ENCODE measurements at places on chromosomes 7 and 10.
A peak's percentile ranks its signal among the peaks of the same experiment; 100 is the strongest.

- DNase-seq, result no peak
Measured at GRCh38 chr10:103042129-103042528, 124.0 kb downstream of the CNNM2 start.

- DNase-seq, result peak; percentile 2
Measured at GRCh38 chr10:68955355-68955831, 577 bp upstream of the DDX21 start.

DNA sequence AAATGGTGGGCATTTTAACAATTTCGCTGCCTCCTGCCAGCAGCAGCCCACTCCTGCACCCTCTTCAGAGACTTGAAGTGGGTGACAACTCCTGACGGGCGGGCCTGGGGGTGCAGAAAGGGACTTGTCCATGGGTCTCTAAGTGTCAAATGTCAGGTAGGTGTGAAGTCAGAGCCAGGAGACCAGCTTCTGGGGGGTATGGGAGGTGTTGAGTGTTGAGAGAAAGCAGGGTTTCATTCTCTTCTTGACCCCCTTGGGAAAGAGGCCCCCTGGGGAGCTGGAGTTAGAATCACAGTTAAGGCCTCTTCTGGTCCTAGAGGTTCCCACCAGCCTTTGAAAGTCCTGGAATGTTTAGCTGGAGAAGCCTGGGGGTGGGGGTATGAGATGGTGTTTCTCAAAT, 11.6 kb upstream of the PALD1 start:
- DNase-seq, result no peak

GRCh38 chr10:34169131-34169530, 646.0 kb downstream of the PARD3 start:
- DNase-seq, result no peak

DNA sequence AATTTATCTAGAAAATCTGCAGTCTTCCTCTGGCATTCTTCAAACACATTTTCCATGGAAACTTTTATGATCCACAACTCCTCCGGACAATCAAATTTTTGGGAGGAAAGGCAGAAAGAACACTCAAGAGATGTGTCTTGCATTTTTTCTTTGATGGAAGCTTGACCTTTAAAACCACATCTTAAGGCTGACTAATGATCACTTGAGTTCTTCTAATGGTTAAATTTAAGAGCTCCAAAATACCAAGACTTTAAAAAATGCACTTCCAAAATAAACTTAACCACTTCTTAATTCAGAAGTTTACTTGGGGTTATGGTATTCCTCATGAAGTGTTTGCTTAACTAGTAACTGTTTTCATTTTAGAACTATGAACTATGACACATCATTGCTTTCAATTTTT, 43.3 kb downstream of the ETV1 start:
- DNase-seq, result no peak

DNA sequence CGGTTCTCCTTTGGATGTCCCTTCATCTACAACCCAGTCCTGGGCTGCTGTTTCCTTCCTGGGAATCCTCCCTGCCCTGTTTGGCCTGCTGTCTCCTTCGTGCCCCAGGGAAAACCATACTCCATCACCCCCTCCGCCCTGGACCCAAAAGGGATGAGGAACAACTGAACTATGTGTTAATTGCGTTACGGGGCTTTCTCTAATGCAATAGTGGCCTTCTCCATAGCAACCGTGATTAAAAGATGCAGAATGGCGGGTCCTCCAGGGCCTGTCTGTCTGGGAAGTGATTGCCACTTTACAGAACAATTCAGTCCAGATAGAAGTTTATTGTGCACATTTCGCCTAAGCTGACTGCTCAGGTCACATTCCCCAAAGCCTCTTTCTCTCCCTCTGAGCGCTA, 112.0 kb upstream of the FGFR2 start:
- DNase-seq, result no peak

DNA sequence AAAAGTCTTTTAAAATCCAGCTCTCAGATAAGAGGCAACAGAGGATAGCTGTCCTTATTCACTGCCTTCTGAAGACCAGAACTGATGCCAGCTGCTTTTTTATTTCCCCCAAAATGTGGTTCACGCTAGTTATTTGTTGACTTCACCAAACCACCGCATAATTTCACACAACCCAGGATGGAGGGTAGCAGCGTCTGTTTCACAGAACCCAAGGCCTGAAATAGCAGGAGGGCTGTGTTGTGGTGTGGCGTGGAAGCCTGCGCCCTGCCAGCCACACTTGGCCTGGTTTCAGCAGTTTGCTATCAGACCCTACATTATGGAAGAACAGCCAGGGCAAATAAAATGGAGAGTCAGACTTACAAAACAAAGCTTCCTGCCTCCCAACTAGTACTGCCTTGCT, 155.4 kb downstream of the DYNC1I1 start:
- DNase-seq, result peak; percentile 71

GRCh38 chr7:137404660-137405317, 61.3 kb upstream of the PTN start:
- no peak for DNase-seq

DNA sequence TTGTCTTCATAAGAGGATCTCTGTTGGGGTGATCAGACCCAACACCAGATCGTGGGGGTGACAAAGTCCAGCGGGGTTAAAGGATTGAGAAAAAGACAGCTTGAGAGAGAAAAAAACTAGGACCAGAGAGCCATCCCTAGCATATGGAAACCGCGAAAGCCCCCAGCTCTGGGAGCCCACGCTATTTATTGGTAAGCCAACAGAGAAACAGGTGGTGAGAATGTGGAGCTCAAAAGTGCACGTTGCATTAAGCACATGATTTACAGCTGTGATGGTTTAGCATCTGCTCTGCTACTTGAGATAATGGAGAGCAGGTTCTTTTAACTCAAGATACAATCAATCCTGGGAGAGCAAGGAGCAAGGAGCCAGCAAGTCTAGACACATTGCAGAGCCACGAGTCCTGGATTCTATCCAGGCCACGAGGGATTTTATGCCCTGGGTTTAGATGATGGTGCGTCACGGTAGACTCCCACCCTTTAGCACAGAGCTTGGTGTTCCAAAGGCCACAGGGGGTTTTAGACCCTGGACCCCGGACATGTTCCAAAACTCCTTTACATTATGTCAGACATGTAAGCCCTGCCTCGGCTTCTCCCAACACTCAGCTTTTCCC, 755.2 kb upstream of the SORCS1 start:
- DNase-seq, result no peak

GRCh38 chr10:126432507-126432906, 44.2 kb upstream of the ADAM12 start:
- no peak for DNase-seq

DNA sequence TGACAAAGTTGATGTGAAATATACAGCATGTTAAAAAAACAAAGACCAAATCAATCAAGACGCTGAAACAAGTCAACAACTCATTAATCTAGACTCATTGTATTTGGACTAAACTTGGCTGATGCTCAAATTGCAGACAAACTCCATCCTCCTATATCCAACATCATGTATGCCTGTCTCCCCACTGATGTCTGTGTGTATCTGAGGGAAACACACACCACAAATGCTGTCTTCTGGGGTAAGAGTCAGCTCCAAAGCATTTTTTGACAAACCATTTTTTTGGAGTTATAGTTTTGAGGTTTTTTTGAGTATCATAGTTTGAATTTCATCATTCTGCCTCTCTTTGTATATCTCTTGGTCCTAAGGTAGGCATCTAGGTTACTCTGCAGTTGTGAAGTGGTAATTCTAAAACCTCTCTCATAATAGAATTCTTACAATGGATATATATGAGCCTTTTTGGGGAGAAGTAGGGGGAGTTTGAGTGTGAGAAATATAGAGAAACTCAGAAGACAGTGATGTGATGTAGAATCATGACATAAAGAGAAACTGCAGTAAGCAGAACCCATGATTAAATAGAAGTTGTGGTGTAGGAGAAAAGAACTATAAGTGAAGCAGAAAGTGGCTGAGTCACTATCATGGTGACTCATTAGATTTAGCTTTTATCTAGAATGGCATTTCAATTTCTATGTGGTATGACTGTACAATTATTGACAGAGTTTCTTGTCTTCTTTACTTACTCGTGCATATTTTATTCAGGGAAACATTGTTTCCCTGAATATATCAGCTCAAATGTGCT, 1531.1 kb upstream of the LRRTM3 start:
- DNase-seq, result no peak

DNA sequence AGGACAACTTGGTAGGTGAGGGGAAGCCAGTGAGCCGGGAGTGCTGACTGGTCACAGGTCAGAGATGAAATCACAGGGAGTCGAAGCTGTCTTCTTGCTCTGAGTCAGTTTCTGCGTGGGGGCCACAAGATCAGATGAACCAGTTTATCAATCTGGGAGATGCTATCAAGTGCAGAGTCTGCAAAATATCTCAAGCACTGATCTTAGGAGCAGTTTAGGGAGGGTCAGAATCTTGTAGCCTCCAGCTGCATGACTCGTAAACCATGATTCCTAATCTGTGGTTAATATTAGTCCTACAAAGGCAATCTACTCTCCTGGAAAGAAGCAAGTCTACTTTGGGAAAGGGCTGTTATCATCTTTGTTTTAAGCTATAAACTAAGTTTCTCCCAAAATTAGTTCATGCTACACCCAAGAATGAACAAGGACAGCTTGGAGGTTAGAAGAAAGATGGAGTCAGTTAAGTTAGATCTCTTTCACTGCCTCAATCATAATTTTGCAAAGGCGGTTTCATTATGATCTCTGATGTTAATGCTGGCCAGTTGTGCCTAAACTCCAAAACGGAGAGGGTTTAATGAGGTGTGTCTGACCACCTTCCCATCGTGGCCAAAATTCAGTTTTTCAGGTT, 8.4 kb upstream of the LMOD2 start:
- DNase-seq, result no peak

- no peak for DNase-seq
Measured at GRCh38 chr10:335151-335800, 200.0 kb downstream of the ZMYND11 start.

DNA sequence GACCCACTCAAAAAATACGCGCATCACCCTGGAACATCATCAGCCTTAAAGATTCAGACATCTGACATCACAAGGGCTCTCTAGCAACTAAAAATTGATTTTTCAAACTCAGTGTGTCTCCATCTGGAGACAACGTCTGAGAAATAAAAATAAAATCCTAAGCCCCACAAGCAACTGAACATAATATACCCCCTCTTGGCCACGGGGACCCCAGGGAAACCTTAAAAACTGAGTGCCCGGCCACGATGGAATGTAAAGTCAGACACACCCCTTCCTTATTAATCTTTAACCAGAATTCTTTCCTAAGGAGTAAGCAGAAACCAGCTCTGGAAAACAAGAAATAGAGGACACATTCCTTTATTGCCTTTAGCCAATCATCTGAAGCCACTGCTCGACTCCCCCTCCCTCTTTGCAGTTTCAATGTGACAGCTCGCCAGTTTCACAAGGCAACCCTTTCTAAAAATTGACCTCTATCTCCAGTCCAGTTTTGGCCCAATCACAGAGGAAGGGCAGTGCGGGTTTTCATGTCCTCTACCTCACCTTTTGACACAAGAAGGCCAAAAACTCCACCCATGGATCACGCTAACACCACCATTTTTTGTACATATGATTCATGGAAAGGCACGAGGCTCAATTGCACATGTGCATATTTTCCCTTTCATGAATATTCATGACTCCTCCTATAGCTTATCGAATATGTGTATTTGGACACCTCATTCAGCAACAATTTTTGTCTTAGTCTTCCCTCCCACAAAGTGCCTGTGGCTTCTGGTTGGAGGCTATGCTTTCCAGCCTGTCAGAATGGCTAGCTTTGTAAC, 24.2 kb downstream of the IFIT3 start:
- DNase-seq, result no peak

- peak; percentile 21 for DNase-seq
Measured at GRCh38 chr10:3783316-3783681, 1.7 kb downstream of the KLF6 start.

- no peak for DNase-seq
Measured at GRCh38 chr7:74032191-74032490, 4.2 kb downstream of the ELN start.

GRCh38 chr10:66803174-66803573, 122.7 kb upstream of the LRRTM3 start:
- DNase-seq, result no peak

- no peak for DNase-seq
Measured at GRCh38 chr10:32771217-32771616, 186.8 kb downstream of the ITGB1 start.

DNA sequence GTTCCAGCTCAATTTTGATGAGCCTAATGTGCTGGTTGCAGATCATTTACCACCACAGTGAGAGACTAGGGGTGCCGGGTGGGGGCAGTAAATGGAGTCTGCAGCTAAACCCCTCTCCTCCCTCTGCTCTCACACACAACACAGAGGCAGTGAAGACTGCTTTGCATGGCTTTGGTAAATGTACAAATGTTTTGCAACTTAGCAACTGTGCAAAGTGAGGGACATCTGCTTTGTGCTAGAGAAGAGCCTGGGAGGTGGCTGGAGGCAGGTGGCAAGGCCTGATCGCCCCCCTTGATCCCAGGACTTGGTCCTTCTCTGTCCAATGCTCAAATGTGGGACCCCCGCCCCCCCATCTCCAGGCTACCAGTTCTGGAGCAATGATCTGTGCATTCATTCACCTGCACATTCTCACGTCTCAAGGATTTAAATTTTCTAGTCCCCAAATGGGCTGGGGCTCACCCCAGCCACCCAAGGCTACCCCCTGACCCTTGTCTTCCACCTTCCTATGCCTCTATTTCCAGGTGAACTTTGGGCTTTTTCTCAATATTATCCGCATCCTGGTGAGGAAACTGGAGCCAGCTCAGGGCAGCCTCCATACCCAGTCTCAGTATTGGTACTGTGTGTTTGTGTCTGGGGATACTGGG, 11.6 kb downstream of the GHRHR start:
- DNase-seq, result no peak

DNA sequence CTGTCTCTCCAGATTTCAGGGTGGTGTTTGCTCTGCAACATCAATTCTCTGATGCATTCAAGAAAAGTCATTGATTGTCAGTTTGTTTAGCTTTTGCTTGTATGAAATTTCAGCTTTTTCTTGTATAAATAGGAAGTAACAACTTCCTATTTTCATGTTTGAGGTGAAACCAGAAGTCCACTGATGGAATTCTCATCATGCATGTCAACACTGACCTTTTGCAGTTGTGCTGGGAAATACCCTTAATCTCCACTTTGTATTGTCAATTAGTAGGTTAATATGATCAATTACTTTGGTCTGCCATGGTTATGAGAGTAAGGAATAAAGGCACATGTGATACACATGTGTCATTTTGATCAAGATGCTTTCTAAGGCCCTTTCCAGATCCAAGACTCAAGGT, 208.8 kb upstream of the HPS1 start:
- no peak for DNase-seq

DNA sequence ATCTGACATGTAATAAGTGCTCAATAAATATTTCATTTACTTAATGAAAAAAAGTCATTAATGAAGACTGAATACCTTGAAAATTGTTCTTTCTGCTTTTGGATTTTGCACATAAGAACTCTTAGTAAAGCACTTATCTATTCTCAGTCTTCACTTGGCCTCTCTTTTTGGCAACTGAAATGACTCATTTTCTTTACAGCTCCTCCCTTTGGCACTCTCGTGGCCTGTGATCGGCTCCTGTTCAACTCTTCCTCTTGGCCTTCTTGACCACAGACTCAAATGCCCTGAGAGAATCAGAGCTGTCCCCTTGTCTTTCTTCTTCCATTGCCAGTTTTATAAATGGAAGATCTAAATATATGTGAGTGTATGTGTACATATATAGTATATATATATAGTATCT, 54.2 kb downstream of the FOXP2 start:
- DNase-seq, result no peak

Data from NCI-H1092 (cell line).